ENCODE measurements at places on chromosomes 5 and 9.
A peak's percentile ranks its signal among the peaks of the same experiment; 100 is the strongest.

GRCh38 chr5:151620461-151620840 is 29.3 kb upstream of the FAT2 start:
- no peak for DNase-seq

- no peak for DNase-seq
These were observed 15.0 kb downstream of the GALNT10 start for GRCh38 chr5:154205441-154206117.

DNA sequence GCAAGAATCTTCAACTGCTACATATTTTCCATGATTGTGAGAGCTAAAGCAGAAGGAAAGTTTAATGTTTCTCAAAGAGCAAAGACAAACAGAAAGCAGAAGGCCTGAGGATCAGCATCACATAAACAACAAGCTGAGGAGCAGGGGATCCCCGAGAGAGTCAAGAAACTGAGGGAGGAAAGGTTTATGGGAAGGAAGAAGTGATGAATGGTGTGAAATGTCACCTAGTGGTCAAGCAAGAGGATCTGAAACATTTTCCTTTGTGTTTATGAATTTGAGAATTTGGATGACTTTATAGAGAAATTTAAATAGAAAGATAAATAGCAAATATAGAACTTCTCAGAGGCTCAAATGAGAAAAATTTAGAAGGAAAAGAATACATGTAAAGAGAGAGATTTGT is 481.9 kb downstream of the CHSY3 start:
- DNase-seq, result no peak

DNA sequence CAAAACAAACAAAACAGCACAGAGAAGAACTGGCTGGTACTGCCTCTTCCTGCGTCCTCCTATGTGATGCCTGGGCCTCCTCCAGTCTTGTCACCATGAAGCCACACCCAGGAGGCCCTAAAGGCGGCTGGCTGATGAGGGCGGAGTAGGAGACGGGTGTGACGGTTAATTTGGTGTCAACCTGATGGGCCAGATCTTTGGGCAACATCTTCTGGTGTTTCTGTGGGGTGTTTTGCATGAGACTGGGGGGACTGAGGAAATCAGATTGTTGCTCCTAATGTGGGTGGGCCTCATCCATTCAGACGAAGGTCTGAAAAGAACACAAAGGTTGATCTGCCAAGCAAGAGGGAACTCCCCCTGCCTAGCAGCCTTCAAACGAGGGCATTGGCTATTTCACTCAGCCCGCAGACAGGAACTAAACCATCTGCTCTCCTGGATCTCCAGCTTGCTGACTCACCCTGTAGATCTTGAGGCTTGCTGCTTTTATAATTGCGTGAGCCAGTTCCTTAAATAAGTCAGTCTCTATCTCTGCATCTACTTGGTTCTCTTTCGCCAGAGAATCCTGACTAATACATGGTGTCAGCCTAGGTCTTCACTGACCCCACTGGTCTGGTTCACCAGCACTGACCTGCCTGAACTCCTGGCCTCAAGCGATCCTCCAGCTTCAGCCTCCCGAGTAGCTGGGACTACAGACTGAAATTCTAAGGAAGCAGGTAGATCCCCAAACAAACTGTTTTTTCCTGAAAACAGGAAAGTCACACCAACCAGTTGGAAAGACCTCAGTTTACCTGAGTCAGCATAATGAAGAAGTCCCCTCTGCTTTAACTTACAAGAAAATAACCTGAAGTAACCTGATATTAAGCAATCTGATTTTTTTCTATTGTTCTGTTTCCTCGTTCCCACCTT is 12.8 kb upstream of the ZFP62 start:
- DNase-seq, result no peak

GRCh38 chr5:80654391-80655230 is at the start of the genes DHFR and MSH3:
Gene DHFR (minus strand): TSS chr5:80654983. CDS start chr5:80654489, 494 bp downstream.
Gene MSH3 (plus strand): TSS chr5:80654652. CDS start chr5:80654728, 76 bp downstream.
- peak; percentile 70 for DNase-seq

- no peak for DNase-seq
These were observed 68.0 kb upstream of the HSPA9 start for GRCh38 chr5:138643040-138643791.

DNA sequence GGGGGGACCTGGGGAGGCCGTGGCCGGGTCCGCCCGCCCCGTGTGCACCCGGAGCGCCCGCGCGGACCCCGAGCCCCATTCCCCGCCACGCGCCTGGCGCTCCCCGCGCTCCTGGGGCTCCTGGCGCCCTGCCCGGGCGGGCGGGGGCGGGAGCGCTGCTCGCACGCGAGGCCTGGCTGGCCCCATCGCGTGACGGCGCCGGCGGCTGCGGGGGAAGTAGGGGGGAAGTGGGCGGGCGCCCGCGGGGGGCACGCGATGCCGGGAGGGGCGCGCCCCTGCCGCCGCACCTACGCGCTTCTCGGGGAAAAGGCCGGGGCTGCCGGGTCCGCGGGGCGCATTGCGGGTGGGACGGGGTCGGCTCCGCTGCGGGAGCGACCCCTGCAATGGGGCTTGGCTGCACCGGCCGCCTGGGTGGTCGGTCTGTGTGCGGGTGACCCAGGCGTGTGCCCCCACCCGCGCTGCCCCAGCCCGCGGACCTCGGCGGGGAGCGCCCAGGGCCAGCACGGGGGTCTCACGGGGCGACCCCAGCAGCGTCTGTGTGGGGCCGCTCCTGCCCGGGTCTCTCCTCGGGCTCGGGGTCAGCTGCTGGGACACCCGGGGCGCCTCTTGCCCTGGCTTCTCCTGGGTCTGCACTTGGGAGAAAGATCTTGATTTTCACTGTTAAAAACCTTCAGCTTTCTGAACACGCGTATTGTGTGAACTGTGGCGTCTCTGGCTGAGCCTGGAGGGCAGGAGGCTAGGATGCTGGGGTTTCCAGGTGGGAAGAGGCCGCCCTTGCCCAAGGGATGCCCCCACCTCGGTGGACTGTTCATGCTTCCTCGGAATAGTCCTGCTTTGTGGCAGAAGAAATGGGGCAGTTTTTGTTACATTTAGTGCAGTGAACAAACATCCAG is 52.4 kb downstream of the AHRR start:
- peak; percentile 56 for DNase-seq

DNA sequence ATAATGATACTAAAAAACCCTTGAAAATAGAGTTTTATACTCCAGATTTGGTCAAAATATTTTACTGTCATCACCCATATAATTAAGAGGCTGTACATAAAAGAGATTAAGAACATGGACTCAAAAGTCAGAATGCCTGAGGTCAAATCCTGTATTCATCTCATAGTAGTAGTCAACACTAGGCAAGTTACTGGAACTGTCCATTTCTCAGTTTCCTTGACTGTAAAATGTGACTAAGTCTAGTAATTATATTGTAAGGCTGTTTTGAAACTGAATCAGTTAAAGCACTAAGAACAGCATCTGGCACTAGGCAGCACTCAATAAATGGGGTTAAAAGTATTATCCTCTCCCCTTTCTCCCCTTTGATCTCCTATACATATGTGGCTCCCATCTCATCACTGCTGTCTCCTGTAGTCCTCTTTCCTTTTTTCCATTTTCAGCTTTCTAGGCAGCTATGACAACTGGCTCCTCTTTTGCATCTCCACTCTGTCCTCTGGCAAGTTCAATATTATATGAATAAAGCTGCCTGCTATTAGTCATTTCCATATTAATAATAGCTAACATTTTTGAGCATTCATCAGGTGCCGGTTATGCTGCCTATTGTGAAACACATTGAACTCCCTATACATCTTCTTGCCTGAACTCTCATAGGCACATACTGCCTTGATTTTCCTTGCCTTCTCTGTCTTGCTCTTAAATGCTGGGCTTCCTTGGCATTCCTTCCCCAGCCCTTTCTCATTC is 185.8 kb upstream of the NREP start:
- DNase-seq, result no peak

DNA sequence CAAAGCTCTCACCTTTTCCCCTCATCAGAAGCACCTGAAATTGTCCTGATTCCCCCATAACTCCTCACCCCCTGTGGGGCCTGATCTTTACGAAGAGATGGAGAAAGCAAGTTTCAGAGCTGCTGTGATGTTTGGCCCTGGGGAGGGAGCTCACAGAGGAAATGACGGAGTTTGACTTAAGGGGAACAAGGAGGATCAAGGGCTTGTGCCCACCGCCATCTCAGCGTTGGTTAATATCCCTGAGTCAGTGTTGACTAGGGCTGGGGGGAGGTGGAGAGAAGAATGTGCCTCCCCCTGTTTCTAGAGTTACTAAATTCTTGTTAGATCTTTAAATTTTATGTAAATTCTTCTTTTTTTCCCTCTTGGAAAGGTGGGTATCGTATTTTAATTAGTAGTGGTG is 27.8 kb downstream of the FGF18 start:
- DNase-seq, result no peak

DNA sequence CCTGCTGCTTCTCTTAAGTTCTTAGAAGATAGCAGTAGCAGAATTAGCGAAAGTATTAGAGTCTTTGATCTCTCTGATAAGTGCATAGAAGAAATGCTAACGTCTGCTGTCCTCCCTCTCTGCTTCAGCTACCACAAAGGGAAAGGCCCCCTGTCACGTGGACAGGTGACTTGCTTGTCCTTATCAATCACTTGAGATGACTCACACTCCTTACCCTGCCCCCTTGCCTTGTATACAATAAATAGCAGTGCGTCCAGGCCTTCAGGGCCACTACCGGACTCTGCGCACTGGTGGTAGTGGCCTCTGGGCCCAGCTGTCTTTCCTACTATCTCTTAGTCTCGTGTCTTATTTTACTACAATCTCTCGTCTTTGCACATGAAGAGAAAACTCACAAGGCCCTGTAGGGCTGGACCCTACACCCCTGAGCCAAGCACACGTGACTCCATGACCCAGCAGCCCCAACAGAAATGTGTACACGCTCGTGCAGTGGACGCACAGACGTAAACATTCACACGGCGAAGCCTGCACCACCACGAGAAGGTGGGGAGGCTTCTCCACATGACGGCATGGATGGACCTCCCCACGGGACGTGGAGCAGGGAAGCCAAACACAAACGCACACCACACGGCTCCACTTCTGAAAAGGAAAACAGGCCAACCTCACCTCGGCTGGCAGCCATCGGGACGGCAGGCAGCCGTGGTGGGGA is 38.3 kb downstream of the PNPLA7 start:
- no peak for DNase-seq

- DNase-seq, result no peak
These were observed 250.5 kb downstream of the PIK3R1 start for GRCh38 chr5:68465934-68466551.

GRCh38 chr9:18798508-18799290 is 234.3 kb downstream of the SAXO1 start:
- DNase-seq, result no peak

GRCh38 chr5:32116574-32117313 is 57.4 kb downstream of the GOLPH3 start:
- DNase-seq, result no peak

- DNase-seq, result no peak
These were observed 53.8 kb downstream of the MFAP3 start for GRCh38 chr5:154092356-154093141.

DNA sequence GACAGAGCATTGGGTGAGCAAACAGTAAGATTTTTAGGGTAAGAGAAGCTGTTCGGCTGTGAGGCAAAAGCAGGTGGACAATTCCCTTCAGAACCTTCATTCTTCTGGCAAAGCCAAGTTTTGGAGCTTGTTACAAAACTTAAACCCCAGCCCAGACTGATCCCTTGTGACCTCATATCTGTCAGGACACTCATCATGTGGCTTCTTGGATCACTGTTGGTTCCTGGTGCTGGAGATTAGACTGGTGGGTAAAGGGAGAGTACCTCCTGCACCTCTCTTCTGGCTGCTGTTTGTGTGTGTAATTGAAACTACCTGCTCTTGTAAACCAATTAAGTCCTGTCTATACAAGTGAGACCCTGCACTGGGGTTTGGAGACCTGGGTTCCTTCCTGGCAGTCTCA is 21.0 kb downstream of the LARP1 start:
- DNase-seq, result no peak

- no peak for DNase-seq
These were observed 94.5 kb downstream of the LMX1B start for GRCh38 chr9:126708178-126708577.

- DNase-seq, result no peak
These were observed 1259.8 kb downstream of the PTPRD start for GRCh38 chr9:9352877-9353481.

- DNase-seq, result no peak
These were observed 115.4 kb downstream of the ST8SIA4 start for GRCh38 chr5:100787648-100788047.

DNA sequence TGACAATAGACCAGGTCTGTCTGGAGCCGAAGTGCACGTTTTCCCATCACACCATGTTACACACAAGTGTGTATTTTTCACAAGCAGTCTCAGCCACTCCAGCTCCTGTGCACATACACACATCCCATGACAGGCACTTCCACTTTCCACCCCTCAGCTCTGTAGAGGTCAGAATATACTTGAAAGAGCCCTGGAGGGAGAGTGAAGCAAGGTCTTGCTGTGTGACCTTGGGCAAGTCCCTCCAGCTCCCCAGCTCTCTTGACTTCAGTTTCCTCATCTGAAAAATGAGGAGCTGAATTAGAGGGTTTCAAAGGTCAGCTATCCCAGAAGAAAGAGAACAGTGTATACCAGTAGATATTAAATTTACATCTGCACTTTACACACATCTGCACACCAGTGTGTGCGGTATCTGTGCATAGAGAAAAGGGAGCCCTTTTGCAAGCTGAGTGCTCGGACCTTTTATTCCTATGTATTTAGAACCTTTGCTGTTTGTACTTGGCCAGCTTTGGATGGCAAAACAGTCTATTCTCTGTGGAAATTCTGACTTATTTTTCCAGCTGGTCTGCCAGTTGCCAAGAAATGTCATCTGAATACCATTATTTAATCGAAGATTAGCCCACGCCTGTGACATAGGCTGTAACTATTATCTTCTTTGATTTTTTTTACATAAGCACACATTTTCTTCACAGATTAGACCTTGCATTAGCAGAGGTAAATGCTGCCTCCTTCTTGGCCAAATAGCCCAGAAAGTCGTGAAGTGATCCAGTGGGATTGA is 528.0 kb downstream of the BNC2 start:
- no peak for DNase-seq

DNA sequence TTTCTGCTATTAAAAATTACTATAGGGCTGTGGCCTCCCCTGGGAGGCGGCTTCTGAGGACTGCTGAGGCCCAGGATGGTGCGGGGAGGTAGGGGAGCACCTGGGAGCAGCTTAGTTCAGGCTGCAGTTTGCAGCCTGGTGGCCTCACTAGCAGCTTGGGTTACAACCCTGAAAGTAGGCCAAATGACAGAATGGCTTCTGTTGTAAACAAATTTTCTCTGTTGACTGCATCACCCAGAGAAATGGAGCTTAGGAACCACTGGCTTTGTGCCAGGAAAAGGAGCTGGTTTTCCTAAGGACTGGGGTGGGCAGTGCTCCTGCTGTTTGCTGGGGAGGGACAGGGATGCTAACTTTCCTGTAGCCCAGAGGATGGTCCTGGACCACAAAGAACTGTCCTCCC is 130.3 kb downstream of the ENTREP1 start:
- no peak for DNase-seq

DNA sequence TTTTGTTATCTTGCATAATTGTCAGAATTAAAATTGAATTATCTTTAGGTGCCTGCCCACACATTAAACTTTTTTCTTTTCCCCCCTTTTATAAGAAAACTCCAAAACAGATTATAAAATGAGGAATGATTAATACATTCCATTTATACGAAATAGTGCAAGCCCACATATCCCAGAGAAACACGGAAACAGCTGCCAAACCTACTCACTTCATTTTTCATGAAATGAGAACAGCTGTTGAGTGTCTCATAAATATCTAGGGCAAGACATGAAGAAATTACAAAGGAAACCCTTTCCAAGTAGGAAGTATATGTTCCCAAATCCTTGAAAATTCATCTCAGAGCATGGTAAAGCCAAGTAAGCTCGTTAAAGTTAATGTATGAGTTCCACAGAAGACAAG is 459.4 kb upstream of the NMUR2 start:
- DNase-seq, result no peak
